ENCODE measurements at places on chromosomes 11 and 22.

- no peak for DNase-seq
Measured at GRCh38 chr11:45949992-45950407, 27.5 kb downstream of the LARGE2 start.

DNA sequence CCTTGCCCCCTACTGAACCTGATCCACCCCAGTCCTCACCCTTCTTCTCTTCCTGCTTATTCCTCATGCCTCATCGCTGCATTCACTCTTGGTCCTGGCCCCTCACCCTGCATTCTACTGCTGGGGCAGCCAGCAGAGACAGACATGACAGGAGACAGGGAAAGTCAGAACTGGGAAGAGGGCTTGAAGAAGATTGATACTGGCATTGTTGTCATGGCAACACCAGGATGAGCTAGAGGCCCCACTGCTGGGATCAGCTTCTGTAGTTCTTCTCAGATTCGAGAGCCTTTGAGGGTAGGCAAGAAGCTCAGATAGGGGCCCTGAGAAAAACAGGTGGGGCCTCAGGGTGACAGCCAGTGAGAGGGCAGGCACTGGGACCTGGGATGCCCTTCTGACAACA lies 264.3 kb downstream of the MIAT start:
- DNase-seq, result no peak

- DNase-seq, result no peak
Measured at GRCh38 chr11:128915149-128915521, 24.0 kb downstream of the KCNJ5 start.

- no peak for DNase-seq
Measured at GRCh38 chr11:113664981-113665710, 41.0 kb downstream of the TMPRSS5 start.

- no peak for DNase-seq
Measured at GRCh38 chr22:39252461-39253434, 8.0 kb upstream of the PDGFB start.

GRCh38 chr11:14587258-14587657 lies 56.3 kb upstream of the PDE3B start:
- DNase-seq, result no peak

DNA sequence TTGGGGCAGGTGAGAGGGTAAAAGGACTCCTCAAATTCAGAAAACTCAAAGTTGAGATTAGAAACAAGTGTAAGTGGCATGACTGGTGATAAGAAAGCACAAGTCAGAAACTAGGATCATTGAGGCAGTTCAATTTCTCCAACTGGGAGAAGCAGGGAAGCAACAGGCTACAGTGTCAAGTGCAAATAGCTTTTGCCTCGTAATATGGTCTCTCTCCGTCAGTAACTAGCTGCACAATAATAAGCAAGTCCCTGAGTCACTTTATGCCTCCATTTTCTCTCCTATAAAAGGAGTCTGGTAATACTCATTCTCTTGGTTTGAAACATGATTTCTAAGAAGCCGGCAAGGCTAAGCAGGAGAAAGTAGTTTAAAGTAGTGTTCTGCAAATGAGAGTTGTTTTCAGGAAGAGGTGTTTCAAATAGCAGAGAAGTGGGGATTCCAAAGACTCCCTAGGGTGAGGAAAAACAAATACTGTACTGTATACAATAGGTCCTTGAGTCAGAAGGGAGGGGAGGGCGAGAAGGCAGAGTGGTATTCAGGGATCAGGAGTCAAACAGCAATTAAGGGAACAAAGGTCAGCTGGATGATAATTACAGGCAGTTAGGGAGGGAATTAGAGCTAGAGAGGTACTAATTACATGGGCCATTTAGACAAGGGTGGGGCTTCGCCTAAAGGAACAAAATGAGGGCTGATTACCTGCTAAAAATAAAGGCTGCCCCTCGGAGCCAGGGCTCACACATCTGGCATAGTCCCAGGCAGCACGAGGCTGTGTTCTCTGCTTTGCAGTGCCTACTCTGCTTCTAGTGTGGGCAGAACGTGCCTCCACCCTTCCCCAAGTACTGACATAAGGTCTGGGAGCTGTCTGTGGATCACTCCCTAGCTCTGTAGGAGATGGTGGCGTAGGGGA lies 96.0 kb upstream of the BDNF start:
- peak; percentile 99 for DNase-seq

DNA sequence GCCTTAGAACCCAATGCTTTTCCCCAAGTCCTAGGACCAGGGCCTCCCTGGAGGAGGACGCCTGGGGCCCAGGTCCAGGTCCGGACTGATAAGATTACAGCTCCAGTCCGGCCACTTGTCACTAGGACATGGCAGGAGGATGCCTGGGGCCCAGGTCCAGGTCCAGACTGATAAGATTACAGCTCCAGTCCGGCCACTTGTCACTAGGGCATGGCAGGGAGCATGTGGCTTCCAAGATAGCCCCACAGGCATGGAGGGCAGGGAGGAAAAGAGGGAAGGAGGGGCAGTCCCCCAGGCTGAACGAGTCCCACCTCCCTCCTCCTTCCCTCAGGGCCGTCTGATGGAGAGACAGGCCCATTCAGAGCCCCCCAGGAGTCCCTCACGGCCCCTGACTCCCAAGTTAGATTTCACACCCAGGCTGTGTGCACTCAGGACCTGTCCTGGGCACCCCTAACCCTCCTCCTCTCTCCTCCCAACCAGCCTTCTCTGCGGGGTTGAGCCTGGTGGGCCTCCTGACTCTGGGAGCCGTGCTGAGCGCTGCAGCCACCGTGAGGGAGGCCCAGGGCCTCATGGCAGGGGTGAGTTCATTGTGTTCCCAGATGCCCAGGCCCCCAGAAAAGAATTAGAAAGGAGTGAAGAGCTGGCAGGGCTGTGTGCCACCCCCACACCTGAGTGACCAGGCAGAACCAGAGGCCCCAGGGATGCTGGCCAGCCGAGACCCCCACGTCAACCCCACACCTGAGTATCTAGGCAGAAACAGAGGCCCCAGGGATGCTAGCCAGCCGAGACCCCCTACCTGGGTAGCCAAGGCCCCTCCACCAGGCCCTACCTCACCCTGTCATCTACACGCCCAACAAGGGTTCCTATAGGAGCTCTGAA lies 2.1 kb downstream of the TSPAN32 start:
- DNase-seq, result no peak

- no peak for DNase-seq
Measured at GRCh38 chr22:33099593-33099992, 41.4 kb upstream of the SYN3 start.

- peak; percentile 5 for DNase-seq
Measured at GRCh38 chr11:45026835-45027234, 76.2 kb upstream of the TP53I11 start.

GRCh38 chr22:49948958-49949913 lies 11.3 kb upstream of the PIM3 start:
- DNase-seq, result no peak

DNA sequence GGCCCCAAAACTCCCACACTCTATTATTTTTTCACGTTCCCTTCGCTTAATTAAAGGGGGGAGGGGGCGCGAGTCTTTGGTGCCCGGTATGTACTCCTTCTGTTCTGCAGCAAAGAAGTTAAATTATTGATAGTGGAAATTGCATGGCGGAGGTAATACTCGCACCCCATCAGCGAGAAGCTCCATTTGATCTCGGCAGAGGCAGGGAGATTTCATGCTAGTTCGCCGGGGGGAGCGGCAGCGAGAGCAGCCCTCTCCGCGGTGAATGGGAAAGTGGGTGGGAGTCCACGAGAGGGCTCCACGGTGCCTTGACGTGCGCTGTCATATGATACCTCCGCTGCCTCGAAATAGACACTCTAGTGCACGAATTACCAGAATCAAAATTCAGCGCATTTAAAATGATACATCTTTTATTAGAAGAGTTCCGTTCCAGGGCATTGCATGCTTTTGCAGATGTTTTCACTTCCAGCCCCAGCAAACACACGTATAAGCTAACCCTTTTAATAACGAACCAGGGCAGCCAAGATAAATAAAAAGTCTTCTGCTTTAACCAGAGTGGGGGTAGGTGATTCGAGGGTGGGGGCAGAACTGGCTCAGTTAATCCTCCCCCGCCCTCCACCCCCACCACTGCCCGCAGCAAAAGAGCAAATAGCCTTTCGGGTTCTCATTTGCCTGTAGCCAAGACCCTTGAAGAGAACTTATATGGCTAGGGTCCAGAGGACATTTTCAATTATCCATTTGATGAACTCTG lies 1.3 kb upstream of the BDNF start:
- DNase-seq, result no peak

- no peak for DNase-seq
Measured at GRCh38 chr11:117072517-117073461, 25.4 kb downstream of the SIK3 start.

GRCh38 chr22:35197071-35197470 lies 60.2 kb upstream of the HMGXB4 start:
- no peak for DNase-seq

DNA sequence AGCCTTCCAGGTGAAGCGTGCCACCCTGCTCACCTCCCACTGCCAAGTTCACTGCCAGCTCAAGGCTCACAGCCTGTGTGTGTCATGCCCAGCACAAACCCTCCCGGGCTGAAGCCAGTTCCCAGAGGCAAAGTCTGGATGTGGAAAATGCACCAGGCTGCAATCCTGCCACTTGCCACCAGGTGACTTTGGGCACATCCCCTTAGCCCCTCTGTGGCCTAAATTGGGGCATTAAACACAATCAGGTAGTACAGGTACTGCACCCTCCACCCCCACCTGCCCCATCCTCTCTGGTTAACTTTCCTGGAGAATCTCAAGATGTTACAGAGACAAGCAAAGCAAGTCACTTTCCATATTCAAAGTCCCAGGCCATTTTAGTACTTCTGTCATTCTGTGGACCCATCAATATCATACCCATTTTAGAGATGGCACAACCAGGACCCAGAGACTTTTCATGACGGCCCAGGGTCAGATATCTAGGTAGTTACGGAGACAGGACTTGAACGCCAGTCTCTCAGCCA lies 1.8 kb upstream of the RASD2 start:
- DNase-seq, result no peak

GRCh38 chr11:114621072-114621471 lies 25.5 kb upstream of the NXPE4 start:
- no peak for DNase-seq

DNA sequence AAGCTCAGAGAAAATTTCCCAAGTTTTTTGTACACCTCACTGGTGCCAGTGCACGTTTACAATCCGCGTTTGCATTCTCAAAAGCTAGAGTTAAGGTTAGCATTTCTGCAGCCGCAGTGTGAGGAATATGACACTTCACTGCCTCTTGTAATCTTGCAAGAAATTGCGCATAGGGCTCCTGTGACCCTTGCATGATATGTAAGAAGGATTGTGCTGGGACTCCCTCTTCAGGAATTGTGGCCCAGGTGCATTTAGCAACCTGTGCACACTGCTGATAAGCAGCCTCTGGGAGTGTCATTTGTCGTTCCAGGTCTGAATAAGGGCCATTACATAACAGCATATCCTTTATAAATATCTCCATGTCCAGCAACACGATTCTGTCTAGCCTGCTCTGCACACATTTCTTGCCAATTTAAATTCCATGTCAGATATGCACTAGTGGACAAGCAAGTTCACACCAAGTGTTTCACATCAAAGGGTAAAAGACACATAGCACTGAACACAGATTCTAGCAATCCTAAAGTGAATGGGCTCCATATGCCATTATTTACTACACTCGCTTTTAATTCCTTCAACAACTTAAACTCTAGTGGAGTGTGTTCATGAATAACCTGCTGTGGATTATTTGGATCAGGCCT lies 69.2 kb upstream of the INCENP start:
- no peak for DNase-seq
